ENCODE measurements at places on chromosomes 7 and 10.

DNA sequence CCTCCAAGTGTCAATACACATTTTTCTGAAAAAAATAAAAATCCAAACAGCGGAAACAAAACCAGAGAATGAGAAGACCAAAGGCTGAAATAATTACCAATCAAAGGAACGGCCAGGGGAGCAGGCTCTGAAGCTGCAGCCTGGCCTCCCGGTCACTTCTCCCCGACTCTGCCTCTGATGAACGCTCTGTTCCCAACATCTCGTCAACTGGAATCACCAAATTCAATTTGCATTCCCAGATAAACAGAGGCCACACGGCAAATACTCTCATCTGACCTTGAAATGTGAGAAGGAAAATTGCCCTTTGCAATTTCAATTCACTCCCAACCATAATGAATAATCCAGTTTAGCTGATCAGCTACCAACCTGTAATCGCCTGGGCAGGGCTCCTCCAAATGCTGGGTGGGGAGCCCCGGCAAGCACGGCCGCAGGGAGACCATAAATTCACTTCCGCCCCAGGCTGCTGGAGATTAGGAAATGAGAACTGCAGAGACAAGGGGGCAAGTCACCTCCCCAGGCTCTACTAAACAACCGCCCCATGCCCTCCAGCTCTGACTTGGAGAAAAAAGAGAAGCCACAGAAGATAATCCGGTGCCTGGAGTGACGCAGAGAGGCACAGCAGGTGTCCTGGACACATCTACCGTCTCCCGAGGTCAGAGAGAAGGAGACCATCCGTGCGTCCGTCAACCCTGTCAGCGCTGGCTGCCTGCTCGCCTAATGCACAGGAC lies 153.2 kb downstream of the MAD1L1 start:
- DNase-seq, result no peak

DNA sequence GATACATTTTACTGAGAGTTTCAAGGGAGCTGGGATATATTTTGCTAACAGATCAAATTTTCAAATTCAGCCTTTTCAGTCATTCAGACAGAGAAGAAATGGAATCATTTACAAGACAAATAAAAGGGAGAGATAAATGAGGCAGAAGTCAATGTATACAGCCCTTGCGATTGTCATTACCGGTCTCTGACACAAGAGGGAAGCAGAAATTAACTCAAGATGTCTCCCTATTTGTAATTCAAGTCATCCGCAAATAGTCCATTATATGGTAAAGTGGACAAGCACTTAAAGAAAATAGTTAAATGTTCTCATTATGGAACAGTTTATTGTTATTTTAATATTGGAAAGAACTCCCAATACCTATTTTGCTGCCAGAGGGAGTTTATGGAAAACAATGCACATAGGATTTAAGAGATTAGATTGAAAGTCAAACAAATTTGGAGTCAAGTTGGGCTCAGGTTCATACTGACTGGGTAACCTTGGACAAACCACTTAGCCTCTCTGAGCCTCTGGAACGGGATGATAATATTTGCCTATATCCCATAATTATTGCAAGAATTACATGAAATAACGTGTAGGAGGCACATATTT lies 89.3 kb upstream of the PRKCQ start:
- peak; percentile 47 for DNase-seq

GRCh38 chr10:50874723-50875122 lies 10.7 kb downstream of the A1CF start:
- no peak for DNase-seq

DNA sequence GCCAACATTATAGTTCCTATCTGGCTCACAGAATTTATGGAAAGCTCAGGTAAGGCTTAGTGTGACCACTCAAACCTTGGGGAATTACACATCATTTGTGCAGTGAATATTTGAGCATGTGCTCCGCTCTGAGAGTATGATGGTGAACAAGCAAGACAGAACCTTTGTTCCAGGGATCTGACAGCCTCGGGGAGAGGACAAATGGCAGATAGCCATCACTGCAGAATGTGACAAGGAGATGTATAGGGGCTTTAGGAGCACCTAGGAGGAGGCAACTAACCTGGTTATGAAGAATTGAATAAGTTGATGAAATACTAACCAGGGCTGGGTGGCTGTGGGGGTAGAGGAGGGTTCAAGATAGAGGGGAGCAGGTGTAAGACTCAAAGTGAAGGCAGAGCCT lies 290.5 kb downstream of the GFRA1 start:
- DNase-seq, result no peak

DNA sequence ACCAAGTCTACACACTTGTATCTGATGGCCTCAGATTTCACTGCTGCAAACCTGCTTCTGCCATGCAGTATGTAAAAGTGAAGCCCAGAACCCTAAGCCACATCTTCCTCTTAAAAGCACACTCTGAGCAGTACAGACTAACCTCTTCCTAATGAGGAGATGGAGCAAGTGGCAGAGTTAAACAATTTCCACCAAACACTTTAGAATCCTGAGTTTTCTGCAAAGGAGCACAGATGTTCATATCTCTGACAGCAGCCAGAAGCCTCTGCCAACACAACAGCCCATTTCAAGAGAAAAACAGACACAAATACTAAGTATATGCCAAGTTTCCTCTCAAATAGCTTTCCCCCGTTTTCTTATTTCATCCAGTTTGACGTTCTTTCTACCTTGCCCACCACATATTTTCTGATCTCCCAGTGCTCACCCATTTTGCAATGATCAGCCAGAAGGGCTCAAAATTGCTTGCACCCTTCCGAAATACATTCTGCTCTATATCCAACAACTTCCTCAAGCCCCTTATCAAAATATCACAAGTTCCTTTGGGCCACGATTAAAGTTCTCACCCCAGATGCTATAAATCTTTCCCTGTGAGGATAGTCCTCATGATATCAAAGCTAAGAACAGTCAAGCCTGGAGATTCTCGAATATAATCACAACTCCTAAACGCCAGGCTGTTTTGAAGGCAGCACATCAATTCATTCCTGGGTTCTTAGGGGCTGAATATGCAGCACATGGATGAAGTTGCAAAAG lies 27.5 kb downstream of the ELMO1 start:
- DNase-seq, result peak; percentile 65

- no peak for DNase-seq
These were observed 200.4 kb downstream of the DKK1 start for GRCh38 chr10:52514481-52514880.

DNA sequence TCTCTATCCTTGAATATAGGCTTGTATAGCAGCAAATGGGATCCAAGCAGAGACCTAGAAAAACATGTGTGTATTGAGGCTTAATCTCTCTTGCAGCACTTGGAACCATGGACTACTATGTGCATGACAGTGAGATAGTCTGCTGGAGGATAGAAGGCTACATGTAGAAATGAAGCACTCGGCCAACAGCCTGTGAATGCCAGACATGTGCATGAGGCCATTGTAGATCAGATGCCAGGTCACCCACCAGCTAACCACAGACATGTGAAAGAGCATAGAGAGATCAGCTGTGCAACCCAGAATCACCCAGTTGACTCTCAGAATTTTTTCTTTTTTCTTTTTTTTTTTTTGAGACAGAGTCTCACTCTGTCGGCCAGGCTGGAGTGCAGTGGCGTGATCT lies 90.9 kb downstream of the NT5C2 start:
- no peak for DNase-seq

GRCh38 chr7:93895859-93896600 lies 5.5 kb upstream of the TFPI2 start:
- no peak for DNase-seq

DNA sequence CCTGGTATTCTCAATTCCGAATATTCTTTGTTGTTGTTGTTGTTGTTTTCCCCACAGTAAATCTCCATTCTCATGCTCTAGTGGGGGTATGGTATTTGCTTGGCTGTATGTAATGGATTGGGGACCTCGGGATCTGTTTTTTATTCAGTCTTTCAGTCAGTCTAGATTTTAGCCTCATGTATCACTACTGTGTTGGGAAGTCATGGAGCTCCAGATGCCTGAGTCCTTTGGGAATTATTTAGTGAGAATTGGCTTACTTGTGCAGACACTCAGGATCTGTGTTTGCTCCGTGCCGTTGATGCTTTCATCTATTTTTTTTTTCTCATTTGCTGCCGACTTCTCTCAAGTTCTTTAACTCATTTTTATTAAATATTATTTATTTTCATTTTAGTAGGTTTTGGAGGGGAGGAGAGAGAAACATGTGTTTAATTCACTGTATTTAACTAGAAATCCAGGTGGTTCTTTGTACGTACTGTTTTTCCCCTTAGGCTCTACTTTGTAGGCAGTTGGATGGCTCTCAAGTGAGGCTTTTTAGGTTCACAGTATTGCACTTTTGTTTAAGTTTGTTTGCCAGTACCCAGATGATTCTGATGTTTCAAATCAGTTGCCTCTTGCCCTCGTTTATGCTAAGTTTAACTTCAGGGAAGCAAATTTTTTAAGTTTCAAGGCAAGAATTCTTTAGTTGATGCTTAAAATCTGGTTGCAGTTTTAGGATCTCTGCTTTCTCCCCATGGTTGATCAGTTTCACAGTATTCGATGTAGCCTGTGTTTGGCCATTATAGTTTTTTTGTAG lies 36.9 kb downstream of the ZNRF2 start:
- peak; percentile 31 for DNase-seq

DNA sequence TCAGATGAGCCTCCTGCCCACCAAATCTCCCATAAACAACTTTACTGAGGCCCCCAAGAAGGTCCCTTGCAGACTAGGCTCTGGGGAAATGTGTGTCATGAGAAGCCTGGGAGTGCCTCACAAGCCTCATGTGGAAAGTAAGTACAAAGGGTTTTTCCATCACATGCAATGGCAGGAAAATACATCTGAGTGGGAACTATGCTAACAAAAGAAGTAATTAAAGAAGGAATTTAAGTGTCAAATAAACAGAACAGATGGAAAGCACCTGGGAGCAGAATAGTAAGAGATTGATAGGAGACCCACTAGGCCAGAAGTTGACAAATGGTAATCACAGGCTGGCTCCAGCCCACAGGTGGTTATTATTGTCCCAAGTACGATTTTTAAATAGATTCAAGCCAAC lies 20.5 kb downstream of the GSAP start:
- DNase-seq, result no peak

GRCh38 chr10:7119325-7120015 lies 291.4 kb downstream of the SFMBT2 start:
- DNase-seq, result no peak

DNA sequence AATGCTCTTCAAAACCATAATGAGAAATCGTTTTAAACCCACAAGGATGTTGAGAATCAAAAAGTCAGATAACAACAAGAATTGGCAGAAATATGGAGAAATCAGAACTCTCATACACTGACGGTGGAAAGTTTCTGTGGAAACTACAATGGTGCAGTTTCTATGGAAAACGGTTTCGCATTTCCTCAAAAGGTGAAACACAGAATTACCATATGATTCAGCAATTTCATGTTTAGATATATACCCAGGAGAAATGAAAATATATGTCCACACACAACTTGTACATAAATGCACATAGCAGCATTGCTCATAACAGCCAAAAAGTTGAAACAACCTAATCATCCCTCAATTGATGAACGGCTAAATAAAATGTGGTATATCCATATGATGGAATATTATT lies 218.2 kb downstream of the ARL4A start:
- no peak for DNase-seq

DNA sequence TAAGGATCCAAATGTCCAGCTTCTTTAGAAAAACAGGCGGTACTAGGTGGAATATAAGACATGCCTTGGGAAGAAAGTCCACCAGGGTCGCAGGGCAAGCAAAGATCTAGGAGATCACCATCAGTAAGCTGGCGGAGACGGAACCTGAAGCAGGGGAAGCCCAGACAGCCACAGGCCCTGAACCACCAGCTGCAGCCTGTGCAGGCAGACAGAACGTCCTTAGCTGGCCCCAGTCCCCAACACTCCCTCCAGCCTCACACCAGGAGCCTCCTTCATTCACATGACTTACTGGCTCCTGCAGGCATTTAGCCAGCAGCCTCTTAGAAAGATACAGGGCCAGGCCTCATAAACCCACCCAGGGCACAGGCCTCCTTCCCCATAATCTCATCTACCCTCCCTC lies 17.4 kb downstream of the RGS10 start:
- no peak for DNase-seq

DNA sequence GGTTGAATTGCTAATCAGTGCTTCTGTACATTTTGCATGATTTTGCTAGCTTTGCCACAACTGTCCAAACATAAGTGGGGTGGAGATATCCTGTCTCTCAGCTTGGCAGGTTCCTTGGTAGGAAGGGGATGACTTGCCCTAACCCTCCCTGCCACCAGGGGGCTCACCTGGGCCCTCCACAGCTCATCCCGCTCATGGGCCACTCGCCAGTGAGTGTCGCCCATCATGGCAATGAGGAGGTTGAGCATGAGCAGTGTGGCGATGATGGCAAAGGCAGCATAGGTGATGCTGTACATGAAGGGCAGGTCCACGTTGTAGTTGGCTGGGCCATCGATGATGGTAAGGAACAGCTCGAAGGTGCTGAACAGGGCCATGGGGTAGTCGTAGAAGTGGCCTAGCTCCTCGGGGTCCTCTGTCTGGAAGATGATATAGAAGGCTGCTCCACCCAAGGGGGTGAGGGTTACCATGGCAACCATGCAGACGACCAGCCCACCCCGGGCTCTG lies 12.2 kb downstream of the TRPV6 start:
- DNase-seq, result no peak

GRCh38 chr10:81036257-81036656 lies 498.6 kb downstream of the SH2D4B start:
- no peak for DNase-seq

DNA sequence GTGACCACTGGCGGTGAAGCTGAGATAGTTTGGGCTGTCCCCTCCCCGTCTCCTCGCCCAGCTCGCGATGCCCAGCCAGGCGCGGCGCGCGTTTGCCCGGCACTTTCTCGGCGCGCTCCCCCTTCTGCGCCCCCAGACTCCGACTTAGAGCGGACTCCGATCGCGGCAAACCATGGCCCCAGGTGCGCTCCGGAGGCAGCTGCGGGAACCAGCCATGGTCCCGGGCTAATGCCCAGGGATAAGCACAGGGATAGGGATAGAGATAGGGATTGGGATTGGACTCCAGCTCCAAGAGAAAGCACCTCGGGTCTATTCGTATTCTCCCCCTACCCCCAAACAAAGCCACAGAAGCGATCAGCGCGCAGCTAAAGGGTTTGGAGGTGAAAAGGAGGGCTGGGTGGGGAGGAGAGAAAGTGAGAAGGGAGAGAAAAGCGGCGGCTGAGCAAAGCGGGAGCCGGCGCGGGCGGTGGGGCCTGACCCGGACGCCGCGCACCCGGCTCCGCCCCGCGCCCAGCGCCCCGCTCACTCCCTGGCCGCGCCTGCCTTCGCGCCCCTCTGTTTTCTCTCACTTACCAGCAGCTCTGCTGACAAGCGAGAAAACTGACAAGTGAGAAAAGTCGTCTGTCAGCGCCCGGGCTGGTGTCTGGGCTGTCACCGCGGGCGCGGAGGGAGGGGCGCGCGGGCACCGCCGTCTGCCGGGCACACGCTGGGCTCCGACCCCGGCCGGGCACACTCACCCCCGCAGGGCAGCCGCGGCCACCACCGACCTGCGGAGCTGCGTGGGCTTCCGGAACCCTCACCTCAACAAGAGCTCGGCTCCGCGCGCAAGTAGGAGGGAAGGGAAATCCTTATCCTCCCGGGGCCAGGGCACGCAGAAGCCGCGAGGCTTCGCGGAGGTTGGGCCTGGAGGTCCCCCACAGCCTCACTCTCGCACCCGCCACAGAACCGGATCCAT lies at the start of gene PDE1C:
Gene PDE1C (minus strand): TSS at position 2 of the 955 bp plus-strand sequence.
- no peak for DNase-seq

Data from hindlimb muscle (tissue), 1 donor.